ENCODE measurements at places on chromosomes 4 and X.

DNA sequence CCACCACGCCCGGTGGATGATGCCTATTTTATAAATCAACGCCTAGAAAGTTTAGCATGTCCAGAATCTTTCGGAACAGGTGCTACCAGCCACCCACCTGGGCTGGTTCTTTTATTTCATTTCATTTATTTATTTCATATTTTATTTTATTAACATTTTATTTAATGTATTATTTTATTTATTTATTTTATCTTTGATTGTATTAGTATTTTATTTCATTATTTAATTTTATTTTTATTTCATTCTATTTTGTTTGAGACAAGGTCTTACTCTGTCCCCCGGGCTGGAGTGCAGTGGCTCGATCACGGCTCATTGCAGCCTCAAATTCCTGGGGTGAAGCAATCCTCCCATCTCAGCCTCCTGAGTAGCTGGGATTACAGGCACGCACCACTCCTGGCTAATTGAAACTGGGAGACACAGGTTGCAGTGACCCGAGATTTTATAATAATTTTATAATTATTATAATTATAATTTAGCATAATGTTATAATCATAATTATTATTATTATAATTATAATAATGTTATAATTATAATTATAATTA lies 187.2 kb downstream of the SHOX start:
- DNase-seq = no peak

- no peak for DNase-seq
These were observed 1174.0 kb downstream of the RAPGEF2 start for GRCh38 chr4:160276785-160277325.

GRCh38 chr4:52685316-52685715 lies 26.2 kb upstream of the USP46 start:
- DNase-seq = no peak

GRCh38 chr4:170853422-170854021 lies 763.8 kb upstream of the AADAT start:
- DNase-seq = peak; percentile 9

DNA sequence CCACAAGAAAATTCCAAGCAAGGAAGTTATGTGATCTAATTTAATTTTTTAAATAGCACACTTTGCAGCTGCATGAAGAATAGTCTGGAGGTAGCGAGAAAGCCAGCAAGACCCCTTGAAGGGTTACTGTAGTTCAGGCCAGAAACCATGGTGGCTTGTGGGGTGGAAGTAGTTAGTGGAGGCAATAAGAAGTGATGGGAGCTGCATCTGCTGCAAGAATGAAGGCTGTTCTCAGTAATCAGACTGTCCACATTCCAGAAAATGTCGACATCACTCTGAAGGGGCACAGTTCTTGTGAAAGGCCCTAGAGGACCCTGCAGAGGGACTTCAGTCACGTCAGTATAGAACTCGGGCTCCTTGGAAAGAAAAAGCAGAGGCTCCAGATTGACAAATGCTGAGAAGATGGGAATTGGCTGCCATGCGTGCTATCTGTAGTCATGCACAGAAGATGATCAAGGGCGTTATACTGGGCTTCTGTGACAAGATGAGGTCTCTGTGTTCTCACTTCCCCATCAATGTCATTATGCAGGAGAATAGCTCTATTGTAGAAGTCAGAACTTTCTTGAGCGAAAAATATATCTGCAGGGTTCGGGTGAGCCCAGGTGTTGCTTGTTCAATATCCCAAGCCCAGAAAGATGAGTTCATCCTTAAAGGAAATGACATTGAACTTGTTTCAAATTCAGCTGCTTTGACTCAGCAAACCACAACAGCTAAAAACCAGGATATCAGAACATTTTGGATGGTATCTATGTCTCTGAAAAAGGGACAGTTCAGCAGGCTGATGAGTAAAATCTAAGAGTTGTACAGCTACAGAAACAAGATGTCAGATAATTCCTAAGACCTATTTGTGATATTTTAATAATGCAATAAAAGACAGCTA lies 254.2 kb downstream of the CBR4 start:
- no peak for DNase-seq

DNA sequence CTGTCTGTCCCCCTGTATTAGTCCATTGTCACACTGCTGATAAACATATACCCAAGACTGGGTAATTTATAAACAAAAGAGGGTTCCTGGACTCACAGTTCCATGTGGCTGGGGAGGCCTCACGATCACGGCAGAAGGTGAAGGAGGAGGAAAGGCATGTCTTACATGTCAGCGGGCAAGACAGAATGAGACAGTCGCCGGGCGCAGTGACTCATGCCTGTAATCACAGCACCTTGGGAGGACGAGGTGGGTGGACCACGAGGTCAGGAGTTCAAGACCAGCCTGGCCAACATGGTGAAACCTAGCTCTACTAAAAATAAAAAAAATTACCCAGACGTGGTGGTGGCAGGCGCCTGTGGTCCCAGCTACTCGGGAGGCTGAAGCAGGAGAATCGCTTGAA lies 24.7 kb downstream of the IL3RA start:
- no peak for DNase-seq

- no peak for DNase-seq
These were observed 108.4 kb downstream of the ANTXR2 start for GRCh38 chr4:79964400-79965211.

DNA sequence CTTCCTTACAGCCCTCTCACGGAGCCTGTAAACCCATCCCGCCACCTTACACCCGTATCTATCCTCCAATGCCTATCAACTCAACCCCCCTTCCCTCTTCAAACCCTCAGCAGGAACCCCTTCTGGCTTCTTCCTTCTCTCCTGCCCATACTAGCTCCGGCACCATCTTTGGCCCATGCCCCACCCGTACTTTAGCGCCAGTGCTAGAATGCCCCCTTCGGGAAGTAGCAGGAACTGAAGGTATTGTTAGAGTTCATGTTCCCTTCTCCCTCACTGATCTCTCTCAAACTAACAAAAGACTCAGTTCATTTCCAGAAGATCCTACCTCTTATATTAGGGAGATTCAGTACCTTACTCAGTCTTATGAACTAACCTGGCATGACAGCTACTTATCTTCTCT lies 2.7 kb upstream of the UGT2B15 start:
- no peak for DNase-seq

DNA sequence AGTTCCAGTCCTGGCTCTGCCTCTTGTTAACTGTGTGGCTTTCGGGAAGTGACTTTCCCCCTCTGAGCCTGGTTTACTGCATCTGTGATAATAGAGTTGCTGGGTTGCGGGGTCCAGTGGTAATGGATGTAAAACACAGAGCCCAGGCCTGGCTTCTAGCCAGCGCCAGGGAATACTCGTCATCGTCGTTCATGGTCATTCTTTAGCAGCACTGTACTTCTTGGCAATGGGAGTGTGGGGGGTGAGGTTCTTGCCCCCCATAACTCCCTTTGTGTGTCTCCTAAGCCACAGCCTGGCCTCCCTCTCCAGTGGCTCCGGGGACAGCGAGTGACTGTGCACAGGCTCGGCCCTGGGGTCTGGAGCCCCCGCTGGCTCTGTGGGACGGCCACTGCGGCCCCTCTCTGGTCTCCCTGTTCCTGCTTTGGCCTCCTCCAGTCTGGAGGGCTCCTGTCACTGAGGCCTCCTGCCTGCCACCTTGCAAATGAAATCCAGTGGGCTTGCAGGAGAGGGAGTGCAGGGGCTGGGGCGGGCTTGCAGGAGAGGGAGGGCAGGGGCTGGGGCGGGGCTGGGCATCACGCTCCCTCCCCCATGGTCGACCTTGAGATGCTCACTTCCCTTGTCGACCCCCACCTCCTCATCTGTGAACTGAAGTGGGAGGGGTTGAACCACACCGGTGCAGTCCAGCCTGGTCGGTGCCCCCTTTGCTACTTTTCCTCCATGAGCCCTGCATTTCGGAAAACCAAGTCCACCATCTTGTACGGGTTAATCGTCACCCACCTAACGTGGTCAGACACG lies 13.2 kb downstream of the PSAPL1 start:
- no peak for DNase-seq

GRCh38 chrX:56429581-56429980 lies 133.8 kb upstream of the UBQLN2 start:
- DNase-seq = no peak

DNA sequence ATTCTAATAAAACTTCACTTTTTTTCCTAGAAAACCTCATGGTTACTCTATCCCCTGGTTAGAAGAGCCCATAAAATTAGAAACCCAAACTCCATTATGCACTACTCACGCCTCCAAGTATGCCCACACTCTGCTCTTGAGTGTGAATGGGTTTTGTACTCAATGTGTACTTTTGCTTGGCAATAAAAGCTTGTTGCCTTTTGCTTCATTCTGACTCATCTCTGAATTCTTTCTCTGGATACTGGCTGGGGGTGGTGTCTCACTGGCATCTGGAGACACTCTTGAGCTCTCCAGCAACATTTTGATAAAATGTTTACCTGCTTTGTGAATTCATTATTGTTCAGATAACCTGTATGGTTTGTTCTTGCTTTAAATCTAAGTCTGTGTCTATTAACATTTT lies 963.3 kb downstream of the TRAM1L1 start:
- DNase-seq = no peak

GRCh38 chrX:154458116-154458953 lies at the start of gene PLXNA3:
Gene PLXNA3, plus strand, starts transcription at chrX:154458281. Its CDS starts 1,903 bp downstream, at chrX:154460184.
- no peak for DNase-seq

DNA sequence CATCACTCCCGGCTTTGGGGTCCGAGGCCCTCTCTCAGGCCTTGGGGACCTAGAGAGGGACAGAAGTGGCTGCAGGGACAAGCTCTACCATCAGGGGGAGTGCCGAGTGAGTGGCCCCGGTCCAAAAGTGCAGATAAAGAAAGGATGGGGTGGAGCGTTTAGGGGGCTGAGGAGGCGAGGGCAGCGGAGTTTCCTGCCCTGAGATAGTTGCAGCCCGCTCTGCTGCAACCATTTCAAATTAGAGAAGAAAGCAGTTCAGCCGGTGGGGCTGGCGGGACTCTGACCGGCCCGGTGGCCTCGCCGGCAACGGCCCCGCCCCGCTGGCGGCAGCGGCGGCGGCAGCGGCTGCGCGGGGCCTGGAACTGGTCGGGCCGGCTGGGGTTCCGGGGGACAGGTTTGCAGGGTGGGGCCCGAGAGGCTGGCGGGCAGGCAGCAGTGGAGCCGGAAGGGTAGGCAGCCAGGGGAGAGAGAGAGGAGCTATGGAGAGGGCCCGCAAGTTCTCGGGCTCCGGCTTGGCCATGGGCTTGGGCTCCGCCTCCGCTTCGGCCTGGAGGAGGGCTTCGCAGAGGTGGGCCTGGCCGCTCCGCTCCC lies 7.6 kb downstream of the DLG3 start:
- peak; percentile 13 for DNase-seq

GRCh38 chr4:62533573-62533972 lies 1333.4 kb downstream of the ADGRL3 start:
- no peak for DNase-seq

- DNase-seq = peak; percentile 40
These were observed 3.1 kb downstream of the MAMLD1 start for GRCh38 chrX:150365990-150366911.

DNA sequence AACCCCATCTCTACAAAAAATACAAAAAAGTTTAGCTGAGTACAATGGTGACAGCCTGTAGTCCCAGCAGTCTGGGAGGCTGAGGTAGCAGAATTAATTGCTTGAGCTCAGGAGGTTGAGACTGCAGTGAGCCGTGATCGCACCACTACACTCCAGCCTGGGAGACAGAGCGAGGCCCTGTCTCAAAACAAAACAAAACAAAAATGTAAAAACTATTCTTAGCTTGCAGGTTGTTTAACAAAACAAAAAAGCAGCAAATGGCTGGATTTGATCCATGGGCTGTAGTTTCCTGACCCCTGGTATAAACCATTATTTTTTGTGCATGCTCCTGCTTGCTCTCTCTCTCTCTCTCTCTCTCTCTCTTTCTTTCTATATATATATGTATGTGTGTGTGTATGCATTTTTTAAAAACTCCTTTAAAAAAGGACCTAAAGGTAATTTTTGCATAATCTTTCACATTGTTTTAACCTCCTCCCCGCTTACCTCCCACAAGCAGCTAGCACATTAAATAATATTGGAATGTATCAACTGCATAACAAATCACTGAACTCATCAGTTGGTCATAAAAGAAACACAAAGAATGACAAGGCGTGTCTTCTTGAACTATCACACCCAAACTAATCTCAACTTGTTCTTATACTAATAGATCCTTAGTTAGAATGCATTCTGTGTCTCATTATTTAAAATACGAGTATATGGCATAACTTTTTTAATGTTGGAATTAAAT lies 4.8 kb downstream of the AREG start:
- no peak for DNase-seq

DNA sequence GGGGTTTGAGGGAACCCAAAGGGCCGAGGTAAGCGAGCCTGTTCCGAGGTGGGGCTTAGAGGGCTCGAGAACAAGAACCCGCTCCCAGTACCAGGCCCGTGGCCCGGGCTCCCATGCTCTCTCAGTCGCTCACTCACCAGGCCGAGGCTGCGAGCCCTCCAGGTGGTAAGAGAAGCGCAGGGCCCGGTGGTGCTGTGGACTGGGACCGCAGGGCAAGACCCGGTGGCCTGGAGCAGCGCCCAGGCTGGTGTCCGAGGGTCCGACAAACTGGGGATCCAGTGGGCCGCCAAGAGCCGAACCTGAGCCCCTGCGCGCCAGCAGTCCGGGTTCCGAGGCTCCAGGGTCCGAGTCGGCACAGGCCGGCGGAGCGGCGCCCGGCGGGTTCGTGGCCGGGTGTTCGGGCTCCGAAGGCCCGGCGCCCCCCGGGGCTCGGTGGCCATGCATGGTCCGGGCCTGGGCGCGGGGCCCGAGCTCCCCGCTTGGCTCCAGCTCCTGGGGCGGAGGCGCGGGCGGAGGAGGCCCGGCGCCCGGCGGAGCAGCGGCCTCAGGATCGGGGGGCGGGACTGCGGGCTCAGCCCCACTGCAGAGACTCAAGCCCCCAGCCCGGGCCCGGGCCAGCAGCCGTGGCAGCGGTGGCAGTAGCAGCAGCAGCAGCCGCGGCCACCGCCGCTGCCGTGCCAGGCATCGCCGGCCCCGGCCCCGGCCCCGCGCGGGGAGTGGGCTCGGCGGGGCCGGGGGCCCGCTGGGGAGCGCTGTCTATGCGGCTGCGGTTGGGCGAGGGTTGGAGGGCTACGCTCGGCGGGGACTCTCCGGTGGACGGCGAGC lies 833 bp downstream of the FGD1 start:
- no peak for DNase-seq

DNA sequence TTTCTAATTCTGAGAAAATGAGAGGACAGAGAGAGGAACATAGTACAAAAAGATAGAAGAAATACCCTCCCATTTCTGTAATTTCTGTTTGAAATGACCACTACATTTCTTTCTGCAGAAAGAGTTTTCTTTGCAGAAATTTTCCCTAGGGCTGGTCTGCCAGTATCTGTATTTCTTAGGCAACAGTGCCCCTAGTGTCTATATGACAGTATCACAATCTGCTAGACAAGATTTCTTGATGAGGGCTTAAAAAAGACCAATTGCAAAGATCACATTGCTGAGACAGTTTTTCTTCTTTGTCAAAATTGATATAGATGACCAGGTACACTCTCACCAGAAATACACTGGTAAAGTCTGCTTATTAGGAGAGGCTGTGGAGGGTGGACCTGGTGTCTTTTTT lies 81.0 kb upstream of the ZDHHC15 start:
- no peak for DNase-seq

DNA sequence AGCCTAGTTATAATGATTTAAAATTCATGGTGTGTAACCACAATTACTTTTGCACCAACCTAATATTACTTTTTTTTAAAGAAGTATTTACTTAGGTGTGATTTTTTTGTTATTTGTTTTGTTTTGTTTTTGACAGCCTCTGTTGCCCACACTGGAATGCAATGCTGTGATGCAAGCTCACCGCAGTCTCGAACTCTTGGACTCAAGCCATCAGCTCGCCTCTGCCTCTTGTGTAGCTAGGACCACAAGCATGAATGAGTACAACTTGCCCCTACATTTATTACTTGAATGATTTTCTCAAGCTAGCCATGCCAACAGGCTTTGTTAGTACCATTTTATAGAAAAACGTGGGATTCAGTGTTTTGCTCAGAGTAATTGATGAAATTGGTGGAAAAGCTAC lies 488.8 kb upstream of the CPEB2 start:
- DNase-seq = no peak

Data from NCI-H1048 (cell line).